ENCODE measurements at places on chromosomes 7 and 10. TPM values are rescaled to one million over a fixed set of nuclear protein-coding genes. Genes with fewer than 3 reads are reported as not detected.

The ELFN1 gene
- total RNA-seq = 1.2 TPM

The EIF5AL1 gene
- total RNA-seq = 0.40 TPM

The CALD1 gene
- 308 TPM for total RNA-seq

The NAT16 gene
- total RNA-seq = not detected

The TAS2R5 gene
- total RNA-seq = 0.53 TPM

The SEMA4G gene
- total RNA-seq = 0.60 TPM

The ADRB1 gene
- 0.13 TPM for total RNA-seq

DNA sequence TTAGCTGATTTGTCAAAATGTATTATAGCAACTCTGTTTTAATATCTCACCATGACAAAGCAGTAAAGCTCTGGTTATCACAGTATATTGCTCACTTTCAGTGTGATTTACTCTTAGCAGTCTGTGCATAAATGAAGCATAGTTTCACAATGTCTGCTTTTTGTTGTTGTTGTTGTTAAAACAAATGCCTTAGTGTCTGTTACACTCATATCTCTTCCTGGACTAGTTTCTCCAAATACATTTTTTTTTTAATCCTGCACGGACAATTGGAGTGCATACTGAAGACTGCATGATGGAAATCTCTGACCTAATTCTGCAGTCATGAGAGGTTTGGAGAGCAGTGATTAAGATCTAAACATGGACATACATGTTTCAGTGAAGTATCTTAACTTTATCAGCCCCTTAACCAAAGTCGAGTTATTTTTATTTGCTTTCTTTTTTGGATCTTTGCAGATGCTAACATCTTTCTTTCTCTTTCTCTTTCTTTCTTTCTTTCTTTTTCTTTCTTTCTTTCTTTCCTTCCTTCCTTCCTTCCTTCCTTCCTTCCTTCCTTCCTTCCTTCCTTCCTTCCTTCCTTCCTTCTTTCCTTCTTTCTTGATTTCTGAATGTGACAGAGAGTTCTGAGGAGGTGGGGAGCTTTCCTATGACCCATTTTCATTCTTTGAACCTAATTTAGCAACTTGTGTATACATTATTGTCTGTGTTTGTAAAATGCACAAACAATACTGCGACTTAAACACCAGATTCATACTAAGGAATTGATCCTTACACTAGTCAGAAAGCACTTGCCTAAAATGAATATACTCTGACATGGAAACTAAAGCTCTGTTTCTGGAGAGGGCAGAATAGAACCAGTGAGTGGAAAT lies 161.5 kb upstream of the AGR3 start:
- no peak for DNase-seq

- no peak for DNase-seq
Measured at GRCh38 chr10:112584276-112584675, 137.3 kb downstream of the VTI1A start.

GRCh38 chr7:134823400-134823799 lies 44.0 kb downstream of the CALD1 start:
- no peak for DNase-seq

- no peak for DNase-seq
Measured at GRCh38 chr7:40726559-40726958, 591.8 kb downstream of the SUGCT start.

GRCh38 chr10:107749235-107749634 lies 584.7 kb upstream of the SORCS1 start:
- no peak for DNase-seq

- DNase-seq = no peak
Measured at GRCh38 chr10:124356701-124357560, 61.8 kb downstream of the OAT start.

GRCh38 chr10:73182568-73182967 lies 14.6 kb downstream of the FAM149B1 start:
- DNase-seq = no peak

GRCh38 chr7:151495360-151495759 lies 24.3 kb downstream of the RHEB start:
- DNase-seq = no peak

DNA sequence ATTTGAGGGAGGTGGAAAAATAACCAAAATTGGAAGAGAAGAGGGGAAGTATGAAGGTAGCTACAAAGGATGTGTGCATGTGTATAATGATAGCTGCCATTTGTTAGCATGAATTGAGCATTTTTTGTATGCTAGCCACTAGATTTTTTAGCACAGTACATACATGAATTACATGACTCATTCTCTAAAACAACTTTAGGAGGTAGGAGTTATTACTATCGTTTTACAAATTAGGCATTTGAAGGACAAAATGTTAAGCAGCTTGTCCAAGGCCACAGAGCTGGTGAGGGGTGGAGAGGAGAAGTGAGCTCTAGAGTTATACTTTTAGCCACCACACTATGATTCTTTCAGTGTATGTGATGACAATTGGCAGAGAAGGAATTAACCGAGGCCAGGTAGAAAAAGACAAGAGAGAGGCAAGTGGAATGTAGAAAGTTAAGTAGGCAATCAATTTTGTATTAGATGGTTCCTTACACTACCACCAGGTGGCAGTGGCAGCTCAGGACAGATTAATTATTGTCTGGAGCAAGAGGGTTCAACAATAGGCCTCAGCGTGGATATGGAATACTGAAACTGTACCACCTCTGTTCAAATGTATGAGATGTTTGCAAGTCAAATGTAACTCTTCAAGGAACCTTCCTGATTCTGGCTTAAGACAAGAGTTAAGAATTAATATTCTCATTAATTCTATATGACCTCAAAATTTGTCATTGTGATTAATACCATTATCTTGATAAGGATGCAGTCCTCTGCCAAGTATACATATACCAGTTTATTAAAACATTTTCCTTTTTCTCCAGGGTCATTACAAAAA lies 128.0 kb downstream of the MBL2 start:
- no peak for DNase-seq

DNA sequence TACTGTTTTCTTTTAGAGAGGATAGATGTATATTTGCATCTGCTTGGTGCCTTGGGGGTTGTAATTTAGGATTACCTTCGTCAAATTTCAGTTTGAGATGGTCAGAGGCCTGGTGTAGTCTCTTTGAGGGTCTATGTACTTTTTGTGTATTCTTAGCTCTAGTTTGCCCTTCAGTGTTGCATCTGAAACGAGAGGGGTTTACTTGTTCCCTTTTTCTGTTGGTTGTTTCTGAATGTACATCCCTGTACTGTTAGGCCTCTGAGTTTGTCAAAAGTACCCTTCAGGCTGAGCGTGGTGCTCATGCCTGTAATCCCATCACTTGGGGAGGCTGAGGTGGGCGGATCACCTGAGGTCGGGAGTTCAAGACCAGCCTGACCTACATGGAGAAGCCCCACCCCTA lies 60.0 kb downstream of the MLLT10 start:
- DNase-seq = no peak

GRCh38 chr7:132866551-132866950 lies 215.3 kb downstream of the CHCHD3 start:
- no peak for DNase-seq

DNA sequence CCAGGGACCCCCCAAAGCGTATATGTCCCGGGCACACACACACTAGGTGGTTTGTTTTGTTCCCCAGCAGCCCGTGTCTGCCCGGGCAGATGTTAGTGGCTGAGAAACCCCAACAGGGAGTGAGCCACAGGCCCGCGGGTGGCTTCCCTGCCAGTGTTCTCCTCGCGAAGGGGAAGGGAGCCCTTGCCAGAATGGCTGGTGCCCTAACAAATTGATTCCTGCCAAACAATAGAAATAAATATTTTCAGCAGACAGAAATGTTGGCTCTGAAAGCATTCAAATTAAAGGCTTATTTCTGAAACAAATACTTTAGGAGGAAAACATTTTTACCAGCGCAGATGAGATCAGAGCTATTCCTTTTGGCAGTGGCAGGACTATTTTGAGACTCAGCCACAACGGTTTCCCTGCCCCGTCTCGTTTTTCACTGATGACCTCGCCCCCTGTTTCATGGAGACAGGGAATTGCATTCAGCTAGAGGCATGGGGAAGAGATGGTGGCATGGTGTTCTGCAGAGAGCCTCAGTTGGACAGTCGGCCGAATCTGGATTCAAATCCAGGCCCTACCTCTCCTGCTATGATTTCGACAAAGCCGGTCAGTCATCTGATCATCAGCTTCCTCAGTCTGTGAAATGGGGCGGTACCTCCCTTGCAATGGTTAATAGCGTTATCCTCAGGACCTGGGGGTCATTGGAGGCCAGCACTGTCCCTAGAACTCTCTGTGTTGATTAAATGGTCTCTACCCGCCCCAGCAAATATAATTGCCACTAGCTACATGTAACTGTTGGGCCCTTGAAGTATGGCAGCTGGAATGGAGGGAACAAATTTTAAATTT lies 84.5 kb downstream of the CUX1 start:
- DNase-seq = no peak

DNA sequence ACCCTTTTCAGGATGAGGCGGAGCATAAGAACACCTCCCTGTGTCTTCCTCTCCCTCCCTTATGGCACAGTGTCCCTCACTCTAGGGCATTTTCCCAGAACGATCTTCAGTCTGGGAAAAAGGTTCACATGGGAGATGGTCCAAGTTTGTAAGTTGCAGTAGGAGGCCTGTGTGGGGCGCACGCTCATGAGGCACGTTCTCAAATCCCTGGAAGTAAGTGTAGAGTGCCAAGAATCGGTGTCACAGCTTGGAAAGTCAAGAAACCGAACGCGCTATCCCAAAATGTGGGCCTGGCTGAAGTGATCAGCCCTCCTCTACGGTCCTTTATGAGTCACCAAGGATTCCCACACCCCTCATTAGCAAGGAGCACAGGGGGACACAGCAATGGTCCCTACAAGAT lies 23.9 kb upstream of the SMARCD3 start:
- DNase-seq = no peak

DNA sequence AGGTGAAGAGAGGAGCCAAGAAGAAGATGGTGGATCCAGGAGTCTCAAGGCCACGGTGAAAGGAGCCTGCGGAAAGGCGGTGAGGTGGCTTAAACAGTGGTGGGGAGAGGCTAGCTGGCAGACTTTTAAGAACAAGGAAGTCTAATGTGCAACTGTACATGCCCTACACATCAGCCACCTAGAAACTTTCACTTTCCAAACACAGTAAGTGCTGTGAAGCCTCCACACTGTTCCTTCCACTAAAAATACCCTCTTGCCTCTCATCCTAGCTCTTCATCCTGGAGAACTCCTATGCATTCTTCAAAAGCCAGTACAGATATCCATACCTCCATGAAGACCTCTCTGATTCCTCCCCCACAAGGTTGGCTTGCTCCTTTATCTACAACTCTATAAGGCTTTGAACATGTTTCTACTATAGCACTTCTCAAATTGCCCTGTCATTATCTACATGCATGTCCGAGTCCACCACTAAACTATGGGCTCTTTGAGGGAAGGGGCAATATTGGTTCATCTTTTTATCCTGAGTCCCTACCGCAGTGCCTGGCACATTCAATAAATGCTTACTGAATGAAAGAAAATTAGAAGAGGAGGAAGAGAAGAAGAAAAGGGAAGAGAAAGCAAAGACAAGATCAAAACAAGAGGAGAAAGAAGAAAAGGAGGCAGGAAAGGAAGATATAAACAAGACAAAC lies 54.2 kb downstream of the DNAJC12 start:
- no peak for DNase-seq

- no peak for DNase-seq
Measured at GRCh38 chr7:76257973-76258372, 44.5 kb upstream of the HSPB1 start.

DNA sequence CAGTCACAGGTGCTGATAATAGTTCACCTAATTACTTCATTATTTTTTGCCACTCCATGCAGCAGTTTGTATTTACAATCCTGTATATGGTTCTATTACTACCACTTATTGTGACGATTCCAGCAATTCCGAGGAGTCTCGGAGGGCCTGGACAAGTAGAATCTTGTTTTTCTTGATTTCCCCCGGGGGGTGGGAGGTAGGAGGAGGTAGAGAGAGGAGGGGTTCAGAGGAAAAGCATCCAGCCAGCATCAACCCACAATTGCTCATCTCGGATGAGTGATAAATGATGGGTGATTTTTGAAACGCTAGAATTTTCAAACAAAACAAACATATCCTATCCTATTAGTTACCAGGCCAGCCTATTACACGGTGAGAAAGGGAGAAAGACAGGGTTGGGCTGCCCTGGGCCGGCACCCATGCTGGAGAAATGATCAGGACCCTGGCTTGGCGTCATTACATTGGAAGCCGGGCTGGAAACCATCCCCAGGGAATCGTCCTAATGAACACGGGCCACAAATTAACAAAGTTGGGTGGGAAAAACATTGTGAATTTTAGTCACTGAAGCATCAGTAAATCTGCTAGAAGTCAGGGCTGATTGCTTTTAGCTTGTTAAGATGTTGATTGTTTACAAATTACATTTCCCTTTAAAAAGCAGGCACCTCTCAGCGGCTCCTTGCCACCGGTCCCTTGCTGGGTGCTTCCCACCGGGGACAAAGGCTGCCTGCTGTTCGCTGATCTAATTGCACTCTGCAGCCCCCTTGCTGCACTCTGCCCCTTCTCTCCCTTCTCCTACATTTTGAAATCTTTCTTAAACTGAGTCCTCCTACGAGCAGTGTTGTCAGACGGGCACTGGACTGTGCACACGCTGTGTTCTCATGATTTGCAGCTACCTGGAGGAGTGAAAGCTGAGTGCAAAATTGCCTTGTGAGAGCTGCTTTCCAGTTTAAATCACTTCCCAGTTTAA lies 95.5 kb downstream of the FAM204A start:
- no peak for DNase-seq

- DNase-seq = no peak
Measured at GRCh38 chr7:14576578-14576977, 326.0 kb downstream of the DGKB start.

- DNase-seq = no peak
Measured at GRCh38 chr7:101594790-101595189, 34.3 kb downstream of the MYL10 start.

- no peak for DNase-seq
Measured at GRCh38 chr10:45374350-45375052, 485 bp downstream of the ALOX5 start.

GRCh38 chr7:7183061-7183837 lies 905 bp downstream of the C1GALT1 start:
- no peak for DNase-seq

GRCh38 chr10:97904018-97904381 lies 54.4 kb downstream of the GOLGA7B start:
- no peak for DNase-seq

- no peak for DNase-seq
Measured at GRCh38 chr10:50592961-50593418, 30.8 kb downstream of the SGMS1 start.

DNA sequence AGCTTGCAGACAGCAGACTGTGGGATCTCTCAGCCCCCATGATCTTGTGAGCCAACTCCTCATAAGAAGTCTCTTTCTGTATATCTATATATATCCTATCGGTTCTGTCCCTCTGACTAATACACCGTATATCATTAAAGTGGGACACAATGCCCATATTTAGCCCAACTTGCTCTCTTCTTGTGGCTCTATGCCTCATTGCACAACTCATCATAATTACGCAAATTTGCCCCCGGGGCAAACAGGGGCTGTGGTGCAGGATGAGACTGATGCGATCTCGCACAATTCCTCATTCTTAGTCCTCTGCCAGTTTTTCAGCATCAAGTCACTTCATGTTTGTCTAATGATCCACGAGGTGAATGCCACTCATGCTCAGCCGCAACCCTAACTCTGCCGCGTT lies 183.2 kb downstream of the PRPF18 start:
- DNase-seq = no peak
